ENCODE measurements at places on chromosomes 5 and 9.

DNA sequence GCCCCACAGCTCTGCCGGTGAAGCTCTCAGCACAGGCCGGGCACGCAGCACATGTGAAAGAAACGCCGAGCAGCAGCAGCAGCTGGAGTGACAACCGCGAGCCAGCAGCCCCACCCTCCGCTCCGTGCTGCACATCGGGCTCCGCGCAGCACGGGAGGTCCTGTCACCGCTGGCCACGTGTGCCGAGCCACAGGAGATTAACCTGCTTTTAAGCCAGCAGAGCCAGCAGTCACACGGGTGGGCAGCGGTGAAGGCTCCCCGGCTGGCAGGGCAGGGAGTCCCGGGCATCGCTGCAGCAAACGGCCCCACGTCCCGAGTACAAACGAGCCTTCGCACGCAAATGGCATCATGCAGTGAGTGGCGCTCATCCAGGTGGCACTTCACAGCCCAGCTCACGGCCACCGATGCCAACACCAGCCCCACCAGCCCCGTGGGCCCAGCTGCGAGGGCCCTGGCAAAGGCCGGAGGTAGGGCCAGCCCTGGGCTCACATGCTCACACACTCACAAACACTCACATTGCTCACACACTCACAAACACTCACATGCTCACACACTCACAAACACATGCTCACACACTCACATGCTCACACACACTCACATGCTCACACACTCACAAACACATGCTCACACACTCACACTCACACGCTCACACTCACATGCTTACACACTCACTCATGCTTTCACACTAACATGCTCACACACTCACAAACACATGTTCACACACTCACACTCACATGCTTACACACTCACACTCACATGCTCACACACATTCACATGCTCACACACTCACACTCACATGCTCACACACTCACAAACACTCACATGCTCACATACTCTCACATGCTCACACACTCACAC is 11.1 kb downstream of the CCDC187 start:
- no peak for DNase-seq

GRCh38 chr5:15720515-15720914 is 220.5 kb downstream of the FBXL7 start:
- no peak for DNase-seq

GRCh38 chr5:104541141-104541785 is 978.7 kb upstream of the NUDT12 start:
- DNase-seq: no peak

GRCh38 chr5:31113101-31113500 is 80.4 kb upstream of the CDH6 start:
- no peak for DNase-seq

DNA sequence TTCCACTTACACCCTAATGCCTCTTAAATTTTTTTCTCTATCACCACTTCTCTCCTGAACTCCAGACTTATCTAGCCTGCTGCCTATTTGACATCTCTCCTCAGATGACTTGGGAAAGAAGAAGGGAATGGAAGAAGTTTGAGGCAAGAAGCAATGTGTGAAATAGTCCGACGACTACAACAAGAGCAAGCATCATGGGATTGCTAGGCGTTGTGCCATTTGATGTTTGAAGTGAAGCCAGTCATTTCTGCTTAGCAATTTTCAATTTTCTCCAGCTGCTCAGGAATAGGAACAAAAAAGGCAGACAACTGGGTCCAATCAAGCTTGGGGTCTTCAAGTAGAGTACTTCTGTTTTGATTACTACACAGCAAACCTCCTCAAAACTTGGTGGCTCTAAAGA is 106.4 kb downstream of the HSD17B3 start:
- DNase-seq: no peak

DNA sequence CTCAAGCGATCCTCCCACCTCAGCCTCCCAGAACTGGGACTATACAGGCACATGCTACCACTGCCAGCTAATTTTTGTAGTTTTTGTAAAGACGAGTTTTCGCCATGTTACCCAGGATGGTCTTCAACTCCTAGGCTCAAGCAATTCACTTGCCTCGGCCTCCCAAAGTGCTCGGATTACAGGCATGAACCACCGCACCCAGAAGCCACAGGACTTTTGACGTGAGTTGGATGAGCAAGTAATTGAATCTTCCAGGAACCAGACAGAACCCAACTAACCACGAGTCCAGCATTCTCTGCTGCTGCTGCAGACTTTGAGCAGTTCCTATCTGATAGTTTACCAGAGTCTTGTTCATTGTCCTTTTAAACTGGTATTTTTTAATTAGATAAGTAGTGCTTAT is 9.6 kb upstream of the ATP6V0E1 start:
- DNase-seq: no peak

- DNase-seq: no peak
Observed at GRCh38 chr9:108844391-108844790, 11.4 kb downstream of the ACTL7B start.

DNA sequence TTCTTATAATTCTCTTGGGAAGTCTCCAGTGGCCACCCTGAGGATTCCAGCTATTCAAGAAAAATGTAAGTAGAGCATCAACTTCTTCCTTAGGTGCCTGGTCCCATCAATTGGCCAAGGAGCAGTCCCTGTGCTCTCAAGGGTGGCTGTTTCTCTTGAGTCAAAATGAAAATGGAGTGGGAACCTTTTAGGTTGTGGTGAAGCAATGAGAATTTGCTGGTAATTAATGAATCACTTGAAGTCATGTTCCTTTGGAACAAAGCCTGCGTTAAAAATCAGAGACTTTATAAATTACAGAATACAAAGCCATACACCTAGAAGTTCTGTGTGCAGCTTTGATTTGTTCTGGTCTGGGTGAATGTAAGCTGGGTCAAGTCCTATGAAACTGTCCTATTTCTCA is 48.9 kb downstream of the IL31RA start:
- DNase-seq: no peak

GRCh38 chr5:180040287-180041214 is 31.0 kb downstream of the RNF130 start:
- no peak for DNase-seq

- DNase-seq: no peak
Observed at GRCh38 chr9:100317706-100318105, 35.0 kb downstream of the TEX10 start.

DNA sequence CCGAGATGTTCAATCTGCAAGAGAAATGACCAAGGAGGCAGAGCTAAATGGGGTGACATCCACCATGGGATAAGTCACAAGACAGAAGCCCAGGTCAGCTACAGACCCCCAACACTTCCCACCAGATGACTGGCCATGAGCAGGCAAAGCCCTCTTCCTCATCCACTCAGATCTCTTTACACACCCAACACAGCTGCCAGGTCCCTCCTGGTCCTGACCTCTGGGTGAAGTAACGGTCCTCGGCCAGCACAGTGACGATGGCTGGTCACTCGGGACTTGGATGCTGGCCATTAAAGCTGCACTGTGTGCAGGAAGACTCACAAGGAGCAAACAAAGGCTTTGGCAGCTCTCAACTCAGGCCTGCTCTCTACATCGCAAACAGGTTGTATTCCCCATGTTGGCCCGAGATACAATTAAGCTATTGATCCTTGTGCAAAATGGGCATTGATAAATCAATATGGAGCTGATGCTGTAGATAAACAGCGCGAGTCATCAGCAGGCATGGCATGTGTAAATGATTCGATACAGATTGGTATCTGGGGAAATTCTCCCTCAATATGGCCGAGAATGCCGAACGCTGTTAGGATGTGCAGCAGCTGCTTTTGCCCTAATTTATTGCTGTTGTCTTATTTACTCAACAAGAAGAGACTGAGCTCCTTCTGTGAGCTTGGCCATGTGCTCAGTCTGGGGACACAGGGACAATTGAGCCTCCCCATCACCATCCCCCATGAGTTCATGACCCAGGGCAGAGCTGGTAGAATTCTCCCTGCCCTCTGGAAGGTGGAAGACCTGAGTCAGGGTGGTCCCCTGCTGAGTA is 98.7 kb downstream of the C5orf15 start:
- no peak for DNase-seq

- no peak for DNase-seq
Observed at GRCh38 chr5:158832096-158832685, 267.5 kb downstream of the EBF1 start.

DNA sequence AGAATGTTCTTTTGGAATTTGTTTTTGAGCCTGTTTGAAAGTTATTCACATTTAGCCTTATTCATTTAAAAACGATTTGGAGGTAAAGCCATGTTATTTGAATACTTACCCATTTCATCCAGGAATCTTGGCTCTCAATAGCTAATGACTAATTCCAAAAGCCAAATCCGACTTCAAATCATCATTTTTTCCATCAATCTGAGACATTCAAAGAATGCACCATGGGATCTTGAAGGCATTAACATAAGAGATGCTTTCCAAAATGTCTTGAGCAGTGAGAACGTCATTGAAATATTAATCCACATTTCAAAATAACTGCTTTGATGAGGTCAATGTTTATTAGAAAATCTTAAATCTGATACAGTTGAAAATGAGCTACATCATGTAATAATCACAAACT is 617.0 kb upstream of the RORB start:
- no peak for DNase-seq

DNA sequence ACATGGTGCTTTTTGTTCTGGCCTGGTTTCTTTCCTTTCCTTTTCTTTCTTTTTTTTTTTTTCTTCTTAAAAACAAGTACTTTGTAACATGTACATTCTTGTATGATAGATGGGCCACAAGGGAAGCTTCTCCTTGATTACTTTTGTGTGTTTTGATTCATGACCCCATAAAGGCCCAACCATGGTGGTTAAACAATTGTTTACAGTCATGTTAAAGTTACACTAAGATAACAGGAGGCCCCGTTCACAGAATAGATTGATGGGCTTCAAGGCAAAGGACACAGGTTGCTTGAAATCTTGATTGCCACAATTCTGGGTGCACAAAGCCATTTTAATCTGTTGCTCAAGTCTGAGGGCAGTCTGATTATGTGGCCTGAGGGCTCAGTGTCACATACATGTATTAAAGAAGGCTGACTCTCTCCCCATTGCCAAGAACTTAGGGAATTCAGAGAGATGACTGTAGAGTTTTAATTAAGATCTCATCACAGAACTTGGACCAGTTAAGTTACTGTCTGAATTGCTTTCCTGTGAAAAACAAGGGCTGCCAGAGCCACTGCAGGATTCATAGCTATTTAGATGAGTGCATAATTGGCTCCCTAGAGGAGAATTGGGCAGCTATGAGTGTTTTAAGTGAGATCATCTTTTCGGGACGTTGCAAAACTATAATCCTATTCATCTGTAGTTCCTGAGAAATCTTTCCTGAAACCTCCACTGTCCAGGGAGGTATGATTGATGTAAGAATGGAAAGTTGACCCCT is 163.4 kb downstream of the TLE4 start:
- no peak for DNase-seq

GRCh38 chr9:134515026-134515821 is 126.4 kb upstream of the COL5A1 start:
- DNase-seq: no peak

DNA sequence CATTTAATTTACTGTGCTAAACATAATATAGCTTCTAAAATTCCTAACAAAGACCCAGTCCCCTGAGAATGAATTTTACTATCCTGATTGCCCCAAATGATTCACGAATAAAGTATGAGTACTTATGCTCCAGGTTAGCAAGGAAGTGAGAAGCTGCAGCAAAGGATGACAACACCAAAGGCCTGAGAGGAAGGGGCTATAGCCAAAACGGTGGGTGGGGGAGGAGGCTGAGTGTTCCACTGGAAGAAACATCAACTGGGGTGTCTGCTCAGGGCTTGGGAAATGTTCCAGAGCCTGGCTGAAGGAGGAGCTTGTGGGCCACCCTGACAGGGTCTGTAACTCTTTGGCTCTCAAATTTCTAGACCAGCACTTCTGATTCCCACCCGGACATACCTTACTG is 157.3 kb downstream of the ADAMTS12 start:
- DNase-seq: no peak

GRCh38 chr5:150141544-150142184 is 14.0 kb downstream of the PDGFRB start:
- DNase-seq: no peak

- DNase-seq: no peak
Observed at GRCh38 chr9:116381350-116381749, 227.8 kb downstream of the PAPPA start.

DNA sequence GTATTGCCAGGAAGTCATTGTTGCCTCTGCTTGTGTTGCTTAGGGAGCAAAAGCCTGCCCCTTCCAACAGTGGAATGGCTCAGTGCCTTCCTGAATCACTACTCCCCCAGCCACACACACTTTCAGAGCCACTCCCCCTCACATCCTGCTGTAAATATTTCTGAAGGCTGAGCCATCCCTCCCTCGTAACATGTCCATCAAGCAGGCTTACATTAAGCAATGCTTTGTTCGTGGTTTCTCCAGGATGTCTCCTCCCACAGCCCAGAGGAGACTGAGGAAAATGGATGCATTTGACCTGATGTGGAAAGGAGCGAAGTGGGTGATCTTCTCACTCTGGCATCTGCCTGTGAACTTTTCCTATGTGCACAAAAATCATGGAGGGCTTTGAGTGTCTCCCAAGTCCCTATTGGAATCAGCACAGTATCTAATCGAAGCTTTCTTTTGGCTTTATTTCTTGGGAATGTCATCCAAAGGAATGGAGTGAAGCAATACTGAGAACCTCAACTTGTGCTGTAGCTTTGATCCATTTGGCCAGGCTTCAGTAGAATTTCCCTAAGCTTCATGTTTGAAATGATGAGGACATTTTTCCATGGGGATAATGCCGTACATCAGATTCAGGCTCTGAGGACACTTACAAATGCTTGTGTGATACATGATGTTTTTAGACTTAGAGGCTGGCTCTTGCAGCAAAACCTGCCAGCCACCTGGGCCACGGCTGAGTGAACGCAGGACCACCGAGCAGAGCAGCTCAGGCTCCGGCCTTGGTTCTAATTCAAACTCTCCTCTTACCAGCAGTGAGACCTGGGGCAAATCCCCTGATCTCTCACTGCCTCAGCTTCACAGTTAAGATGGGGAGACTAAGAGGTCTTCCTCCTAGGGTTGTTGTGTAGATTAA is 389.1 kb downstream of the ENC1 start:
- DNase-seq: no peak

DNA sequence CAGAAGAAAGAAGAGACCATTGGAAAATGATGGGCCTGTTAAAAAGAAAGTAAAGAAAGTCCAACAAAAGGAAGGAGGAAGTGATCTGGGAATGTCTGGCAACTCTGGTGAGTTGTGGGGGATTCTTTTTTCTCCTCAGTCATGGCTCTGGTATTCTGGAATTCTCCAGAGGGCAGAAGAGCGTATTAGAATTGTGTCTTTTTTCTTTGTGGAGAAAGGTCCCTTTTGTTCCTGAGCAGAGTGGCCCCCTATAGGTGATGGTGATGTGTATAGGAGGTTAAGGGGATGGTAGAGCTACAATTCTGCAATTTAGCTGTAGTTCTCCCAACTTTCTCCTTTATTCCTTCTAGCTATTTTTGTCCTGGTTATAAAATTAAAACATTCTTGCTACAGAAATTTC is 1.6 kb upstream of the DHFR start:
- no peak for DNase-seq

GRCh38 chr5:98004463-98004862 is 769.0 kb upstream of the RGMB start:
- no peak for DNase-seq

GRCh38 chr9:135579889-135580660 is 18.5 kb downstream of the PAEP start:
- no peak for DNase-seq

- DNase-seq: no peak
Observed at GRCh38 chr9:114369216-114370130, 18.3 kb downstream of the AKNA start.

- DNase-seq: no peak
Observed at GRCh38 chr9:4537581-4537980, 47.3 kb downstream of the SLC1A1 start.
